AG04449 (cell line): ENCODE measurements at places on chromosomes 1 and 21.

DNA sequence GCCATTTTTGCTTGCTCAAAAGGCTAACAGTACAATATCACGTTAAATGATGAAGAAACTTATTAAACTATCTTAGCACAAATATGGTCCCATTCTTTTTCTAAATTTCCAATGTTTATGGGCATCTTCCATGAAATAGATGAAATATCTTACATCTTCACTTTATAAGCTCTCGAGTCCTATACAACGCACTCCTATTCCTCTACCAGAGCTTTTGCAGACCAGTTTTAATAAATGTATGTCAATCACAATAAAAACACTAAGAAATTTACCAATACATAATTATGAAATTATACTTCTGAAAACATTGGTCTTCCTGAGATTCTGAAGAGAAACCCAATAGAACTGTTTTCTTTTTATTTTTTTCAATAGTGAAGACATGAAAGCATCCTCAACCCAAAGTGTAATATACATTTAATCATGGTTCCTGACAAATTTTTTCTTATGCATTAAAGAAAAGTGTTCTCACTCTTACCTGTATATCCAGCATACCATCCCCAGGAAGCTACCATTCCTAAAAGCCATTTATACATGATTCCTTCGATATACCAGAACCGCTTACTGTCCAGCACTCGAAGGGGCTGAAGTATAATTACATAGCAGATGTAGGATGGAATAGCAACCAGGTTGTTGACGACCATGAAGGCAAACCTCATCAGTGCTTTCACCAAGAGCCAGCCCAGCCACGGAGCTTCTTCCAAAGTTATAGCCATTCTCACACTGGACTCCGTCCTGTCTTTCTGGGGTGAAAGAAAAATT is 1.8 kb downstream of the LPGAT1 start:
- DNase-seq, result no peak

DNA sequence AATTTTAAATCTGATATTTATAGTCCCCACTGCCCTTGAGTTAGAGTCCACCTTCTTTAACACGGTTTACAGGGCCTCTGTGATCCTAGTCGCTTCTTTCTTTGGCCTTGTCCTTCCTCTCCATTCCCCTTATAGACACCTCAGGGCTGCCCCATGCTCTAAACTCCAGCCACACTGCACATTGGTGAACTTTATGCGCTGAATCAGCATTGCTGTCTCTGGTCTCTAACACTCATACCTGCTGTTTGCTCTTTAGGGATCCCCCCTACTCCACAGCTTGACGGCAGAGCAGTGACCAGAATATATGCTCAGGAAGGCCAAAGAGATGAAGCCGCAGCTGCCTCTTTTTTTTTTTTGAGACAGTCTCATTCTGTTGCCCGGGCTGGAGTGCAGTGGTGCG is 30.2 kb downstream of the PLEKHO1 start:
- no peak for DNase-seq

DNA sequence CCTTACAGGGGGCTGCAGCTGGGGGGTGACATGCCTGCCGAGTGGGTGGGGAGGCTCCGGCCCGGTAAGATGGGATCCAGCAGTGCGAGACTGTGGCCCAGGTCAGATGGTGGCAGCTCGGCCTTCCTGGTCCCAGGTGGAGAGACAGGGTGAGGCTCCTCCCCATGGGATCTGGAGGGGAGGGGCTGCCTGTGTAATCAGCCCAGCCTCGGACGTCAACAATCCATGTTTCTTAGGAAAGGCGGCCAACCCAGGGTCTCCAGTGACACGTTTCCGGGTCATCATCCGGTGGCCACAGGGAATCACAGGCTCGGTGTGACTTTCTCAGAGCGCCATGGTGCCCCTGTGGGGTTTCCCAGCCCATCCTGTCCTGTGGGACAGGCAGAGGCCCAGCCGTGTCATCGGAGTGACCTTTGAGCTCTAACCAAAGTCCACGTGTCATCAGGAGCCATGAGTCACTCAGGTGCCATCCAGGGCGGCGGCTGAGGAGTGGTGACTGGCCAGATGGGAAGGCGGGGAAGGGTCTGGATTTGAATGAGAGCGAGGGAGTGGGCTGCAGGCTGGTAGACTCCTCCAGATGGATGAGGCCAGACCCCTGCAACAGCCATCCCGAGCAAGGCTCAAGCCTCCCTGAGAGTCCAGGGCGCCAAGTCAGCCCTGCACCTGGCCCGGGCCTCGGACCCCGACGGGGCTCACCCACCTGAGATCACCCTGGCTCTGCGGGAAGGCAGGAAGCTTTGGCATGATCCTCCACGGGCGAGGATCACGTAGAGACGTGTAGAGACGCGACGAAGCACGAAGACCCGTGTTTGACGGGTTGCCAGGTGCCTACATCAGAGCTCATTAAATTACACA is 6.6 kb upstream of the HES4 start:
- DNase-seq, result no peak

- DNase-seq, result no peak
Observed at GRCh38 chr1:8473121-8473875, 155.4 kb downstream of the SLC45A1 start.

DNA sequence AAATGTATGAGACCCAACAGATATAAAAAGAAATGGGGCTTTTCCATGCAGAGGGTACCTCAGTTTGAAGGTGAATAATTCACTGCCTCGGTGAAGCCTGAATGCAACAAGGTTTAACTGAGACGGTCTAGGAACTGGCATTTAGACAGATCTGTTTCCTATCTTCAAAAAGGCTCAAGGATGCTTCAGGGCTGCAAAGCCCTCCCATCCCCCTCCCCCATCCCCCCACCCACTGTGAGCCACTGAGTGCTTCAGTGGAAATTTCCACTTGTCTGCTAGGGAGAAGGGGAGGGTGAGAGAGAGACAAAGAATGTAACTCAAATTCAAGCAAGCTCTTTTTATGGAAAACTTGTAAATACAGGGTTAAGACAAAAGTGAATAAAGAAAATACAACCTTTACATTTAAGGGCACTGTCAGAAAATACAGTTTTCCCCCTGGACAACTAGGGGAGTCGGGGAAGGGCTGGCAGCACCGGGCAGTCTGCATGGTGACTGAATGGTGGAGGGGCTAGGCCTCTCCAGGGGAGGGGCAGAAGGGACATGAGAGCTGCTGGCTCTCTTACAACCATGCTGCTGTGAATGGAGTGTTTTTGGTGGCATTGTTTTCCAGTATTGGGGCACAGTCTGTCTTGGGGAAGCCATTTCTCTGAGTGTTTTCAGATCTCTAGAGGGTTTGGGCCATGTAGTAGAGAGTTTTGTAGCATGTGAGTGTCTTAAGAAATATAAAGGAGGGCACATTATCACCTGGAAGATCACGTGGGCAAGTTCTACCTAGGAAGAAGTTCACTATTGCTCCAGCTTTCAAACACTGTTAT is 56.7 kb downstream of the MRPS6 start:
- no peak for DNase-seq
